ENCODE measurements at places on chromosomes 6 and 20.

GRCh38 chr6:106716966-106717365 is 87.6 kb downstream of the QRSL1 start:
- DNase-seq, result no peak

GRCh38 chr20:10629946-10630650 is 43.7 kb downstream of the JAG1 start:
- no peak for DNase-seq

DNA sequence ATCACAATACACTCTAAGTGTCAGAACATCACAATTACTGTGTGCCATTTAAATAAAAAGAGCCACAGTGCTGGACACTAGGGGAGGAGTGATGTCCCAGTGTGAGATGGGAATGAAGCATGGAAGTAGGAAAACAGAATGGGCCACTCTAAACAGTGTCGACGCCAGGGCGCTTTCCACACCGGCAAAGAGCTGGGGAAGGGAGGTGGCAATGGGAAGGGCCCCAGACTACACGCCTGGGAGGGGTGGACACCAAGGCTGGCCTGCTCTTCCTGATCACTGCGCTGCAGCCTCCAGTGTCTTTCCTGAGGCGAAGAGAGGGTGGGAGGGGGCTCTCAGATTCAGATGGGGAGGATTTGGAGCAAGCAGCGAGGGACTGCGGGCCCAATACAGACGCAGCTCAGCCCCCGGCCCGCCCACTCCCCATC is 75.9 kb downstream of the ERMARD start:
- no peak for DNase-seq

- DNase-seq, result no peak
These were observed 183.8 kb upstream of the UST start for GRCh38 chr6:148563066-148563465.

DNA sequence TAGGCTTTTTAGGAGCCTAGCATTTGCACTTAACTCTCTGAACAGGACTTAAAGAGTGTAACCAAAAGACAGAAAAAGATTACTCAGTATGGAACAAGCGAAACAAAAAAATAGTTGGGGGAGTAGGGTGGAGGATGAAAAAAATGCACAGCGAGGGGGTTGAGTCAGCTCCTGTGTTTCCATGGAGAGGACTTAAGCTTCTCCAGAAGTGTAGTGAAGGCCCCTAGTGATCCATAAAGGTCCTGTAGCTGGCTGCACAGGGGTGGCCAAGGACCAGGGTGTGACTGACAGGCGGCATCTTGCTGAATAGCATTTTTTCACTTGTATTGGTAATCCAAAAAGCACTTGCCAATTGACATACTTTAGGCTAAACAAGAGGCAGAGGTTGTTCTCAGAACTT is 533.9 kb downstream of the RFPL4B start:
- no peak for DNase-seq

GRCh38 chr6:98769546-98769945 is 64.8 kb upstream of the POU3F2 start:
- DNase-seq, result peak; percentile 52

DNA sequence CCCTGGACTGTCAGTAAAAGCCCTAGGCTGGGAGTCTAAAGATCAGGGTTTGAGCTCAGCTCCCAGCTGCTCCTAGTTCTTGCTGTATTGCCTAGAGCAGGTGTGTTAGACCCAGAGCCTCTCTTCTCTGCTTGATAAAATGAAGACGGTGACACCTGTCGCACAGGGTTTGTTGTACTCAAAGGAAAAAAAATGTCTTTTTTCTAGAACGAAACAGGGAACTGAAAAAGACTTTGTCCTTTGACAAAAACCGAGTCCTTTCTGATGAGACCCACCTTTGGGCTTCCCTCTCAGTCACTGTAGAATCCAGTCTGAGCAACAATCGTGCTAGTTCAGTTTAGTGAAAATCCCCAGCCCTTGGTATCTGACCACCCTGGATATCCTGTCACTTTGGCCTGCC is 102.1 kb upstream of the LAMP5 start:
- DNase-seq, result no peak

GRCh38 chr20:1108437-1108920 is 9.9 kb upstream of the PSMF1 start:
- DNase-seq, result peak; percentile 74

GRCh38 chr6:1524040-1524480 is 85.7 kb upstream of the FOXC1 start:
- no peak for DNase-seq

DNA sequence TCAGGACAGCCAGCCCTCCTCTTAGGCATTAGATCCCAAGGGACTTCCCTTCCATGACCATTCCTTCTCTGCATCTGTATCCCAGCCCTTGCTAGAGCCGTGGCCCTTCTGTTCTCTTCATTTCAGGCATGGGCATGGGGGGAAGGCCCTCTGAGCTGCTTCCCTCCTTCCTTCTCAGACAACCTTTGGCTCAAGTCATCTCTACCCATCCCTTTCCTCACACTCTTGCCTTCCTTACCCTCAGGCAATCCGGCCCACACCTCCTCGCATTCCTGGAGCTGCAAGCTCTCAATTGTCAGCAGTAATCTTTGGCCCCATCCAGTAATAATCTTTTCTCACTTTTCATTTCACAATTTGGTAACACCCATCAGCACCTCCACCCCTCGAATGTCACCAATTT is 426.9 kb upstream of the JARID2 start:
- no peak for DNase-seq

DNA sequence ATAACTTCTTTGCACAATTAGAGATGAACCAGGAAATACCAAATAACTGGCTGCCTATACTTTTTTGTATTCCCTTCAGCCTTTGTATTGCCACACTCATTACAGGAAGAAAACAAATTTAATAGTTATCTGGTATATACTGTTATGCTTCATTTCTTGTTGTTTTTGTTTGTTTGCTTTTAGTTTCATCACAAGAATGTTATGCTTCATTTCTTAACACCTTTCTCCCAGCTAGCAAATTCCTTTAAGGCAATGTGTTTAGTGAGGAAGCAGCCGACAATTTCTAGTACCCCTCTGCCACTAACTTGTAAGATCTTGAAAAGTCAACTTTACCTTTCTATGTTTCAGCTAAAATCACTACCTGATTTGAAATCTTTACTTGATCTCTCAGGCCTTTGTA is 1.4 kb downstream of the NCOA6 start:
- no peak for DNase-seq

GRCh38 chr6:156993713-156994112 is 216.5 kb downstream of the ARID1B start:
- no peak for DNase-seq

DNA sequence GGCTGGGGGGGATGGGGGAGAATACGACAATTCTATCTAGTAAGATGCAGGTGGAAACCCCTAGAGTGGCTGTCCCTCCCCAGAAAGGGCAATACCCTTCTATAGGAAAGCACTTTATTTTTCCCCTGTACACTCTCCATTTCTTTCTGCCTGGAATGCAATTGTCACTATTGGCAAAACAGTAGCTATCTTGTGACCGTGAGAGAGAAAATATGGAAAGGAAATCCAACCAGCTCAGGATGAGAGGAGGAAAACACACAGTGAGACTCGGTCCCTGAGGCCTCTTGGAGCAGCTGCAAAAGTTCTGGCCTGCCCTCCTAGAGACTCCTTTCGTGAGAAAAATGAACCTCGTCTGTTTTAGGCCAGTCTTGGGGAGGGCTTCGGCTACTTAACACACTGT is 43.4 kb downstream of the FAM50B start:
- no peak for DNase-seq

GRCh38 chr6:36110050-36110449 is 20.3 kb upstream of the MAPK13 start:
- DNase-seq, result no peak

DNA sequence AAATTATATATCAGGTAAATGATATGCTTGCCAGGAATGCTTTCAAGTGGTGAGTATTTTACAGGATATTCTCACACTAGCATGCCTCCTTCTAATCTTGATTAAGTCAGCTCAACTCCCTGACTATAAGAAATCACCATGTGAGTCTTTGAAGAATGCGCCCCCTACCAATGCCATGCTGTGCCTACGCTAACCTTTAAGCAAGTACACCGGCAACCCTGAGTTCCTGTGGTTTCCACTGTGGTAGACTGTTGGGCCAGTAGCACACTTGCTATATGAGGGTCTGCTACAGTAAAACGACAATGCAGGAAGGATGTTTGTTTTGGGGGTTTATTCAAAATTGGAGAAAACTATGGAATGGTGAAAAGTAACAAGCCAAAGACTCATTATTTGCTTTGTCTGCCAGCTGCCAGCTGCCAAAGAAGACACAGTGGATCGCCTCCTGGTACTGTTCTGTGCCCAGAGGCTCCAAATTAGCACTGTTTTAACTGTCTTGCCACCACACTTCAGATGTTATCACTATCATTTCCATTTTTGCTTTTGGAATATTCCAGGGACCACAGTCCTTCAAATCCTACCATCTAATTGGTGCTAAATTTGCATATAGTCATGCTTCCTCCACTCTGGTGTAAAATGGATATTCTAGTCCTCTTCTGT is 333.5 kb downstream of the RNGTT start:
- peak; percentile 38 for DNase-seq

- DNase-seq, result no peak
These were observed 19.1 kb upstream of the LOC128125822 start for GRCh38 chr6:63553208-63553607.

DNA sequence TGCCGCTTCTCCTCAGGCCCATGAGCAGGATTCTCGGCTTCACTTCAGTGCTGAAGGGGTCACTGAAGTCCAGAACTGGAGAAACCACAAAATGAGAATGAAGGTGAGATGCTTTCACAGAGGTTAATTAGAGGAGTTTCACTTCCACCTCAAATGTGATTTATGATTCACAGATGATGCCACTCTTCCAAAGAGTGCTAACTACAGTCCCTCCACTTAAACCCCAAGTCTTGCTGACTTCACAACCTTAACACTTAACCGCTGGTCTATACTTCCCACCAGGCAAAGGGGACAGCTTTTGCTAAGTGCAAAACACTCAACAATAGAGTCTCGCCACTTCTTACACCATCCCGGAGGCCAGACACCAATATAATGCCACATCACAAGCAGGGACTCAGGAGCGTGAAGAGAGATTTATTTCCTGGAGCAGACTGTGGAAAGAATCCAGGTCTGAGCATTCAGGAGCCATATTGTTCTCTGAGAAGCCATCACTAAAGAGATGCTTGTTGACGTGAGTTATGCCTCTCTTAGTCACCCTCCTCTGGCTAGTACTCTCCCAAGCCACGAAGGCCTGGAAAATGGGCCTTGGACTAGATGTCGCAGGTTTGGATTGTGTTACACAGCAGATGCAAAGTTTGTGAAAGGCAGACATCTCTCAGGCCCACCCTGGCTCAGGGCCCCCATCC is 24.4 kb downstream of the RRAGD start:
- no peak for DNase-seq

- DNase-seq, result no peak
These were observed 152.2 kb downstream of the BACH2 start for GRCh38 chr6:90144396-90144795.

GRCh38 chr20:21395666-21396598 is 1.4 kb downstream of the NKX2-4 start:
- no peak for DNase-seq

DNA sequence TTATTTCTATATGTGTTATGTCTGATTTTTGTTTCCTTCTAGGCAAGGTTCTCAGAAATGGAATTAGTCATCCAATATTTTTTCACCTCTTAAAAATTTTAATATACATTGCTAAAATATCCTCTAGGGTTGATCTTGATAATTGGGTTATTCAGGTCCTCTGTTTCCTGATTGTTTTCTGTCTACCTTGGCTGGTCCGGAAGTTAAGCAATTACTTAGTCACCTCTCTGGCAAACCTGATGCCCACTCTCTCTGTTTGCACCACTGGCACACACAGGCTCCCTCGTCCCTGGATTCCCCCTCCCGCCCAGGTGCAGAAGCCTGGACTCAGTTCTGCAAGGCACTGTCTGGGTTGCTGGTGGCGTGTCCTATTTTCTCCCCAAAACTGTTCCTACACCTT is 27.7 kb downstream of the CST9L start:
- no peak for DNase-seq

- DNase-seq, result no peak
These were observed 466.6 kb upstream of the JAG1 start for GRCh38 chr20:11140359-11140758.

DNA sequence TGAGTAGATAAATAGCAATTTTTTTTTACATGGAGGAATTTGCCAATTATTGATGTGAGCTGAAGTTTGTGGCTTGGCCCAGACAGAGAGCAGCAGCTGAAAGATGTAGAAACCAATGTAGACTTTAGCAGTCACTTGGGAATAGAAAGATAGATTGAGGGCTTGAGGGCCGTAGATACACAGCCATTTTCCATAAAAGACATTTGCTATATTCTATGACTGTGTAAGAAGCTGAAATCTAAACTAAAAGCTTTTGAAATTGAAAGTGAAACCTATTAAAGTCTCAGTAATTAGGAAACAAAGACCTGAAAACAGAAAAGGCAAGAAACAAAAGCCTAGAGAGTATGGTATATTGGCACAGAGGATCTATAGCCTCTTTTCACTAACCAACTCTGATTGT is 332.7 kb downstream of the CENPW start:
- peak; percentile 46 for DNase-seq

DNA sequence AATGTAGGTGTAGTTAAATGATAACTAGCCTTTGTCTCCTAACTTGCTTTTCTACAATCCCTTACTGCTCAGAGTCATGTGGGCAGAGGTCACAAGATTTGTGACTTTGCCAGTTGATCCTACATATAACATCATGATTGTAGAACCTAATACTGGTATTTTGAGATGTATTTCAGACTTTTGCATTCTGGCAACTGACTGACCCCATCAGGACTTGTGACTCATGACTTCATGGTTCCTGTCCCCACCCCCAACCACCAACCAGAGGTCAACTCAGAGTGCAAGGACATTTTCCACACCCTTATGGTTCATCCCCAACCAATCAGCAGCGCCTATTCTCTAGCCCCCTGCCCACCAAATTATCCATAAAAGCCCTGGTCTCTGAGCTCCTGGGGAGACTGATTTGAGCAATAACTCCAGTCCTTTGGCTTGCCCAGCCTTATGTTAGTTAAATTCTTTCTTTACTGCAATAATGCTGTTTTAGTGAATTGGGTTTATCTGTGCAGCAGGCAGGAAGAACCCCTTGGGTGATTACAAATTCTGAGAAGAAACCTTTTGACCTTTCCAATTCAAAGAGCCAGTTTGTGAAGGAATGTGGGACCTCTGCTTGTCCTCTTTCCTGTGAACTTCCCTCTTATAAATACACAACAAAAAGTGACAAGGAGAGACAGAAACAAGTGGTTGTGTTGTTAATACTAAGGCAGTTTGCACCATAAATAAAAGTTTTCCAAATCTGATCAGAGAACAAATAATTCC is 588.7 kb downstream of the UTRN start:
- DNase-seq, result peak; percentile 39

DNA sequence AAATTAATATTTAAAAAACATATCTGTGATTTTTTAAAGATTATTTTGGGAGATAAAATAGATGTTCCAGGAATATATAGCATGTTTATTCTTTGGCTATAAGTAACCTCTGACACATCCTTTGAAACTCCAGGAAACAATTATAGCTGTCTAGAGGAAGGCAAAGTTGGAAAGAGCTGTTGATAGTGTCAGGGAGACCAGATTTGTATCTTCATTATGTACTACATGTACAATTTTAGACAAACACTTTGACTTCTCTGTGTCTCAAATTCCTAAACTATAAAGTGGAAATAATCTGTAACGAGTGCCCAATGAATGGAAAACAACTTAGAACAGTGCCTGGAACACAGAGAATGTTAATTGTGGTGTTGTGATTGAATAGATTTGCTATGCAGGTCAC is 25.6 kb upstream of the ADGRG6 start:
- no peak for DNase-seq
